ENCODE measurements at places on chromosomes 4 and X.

DNA sequence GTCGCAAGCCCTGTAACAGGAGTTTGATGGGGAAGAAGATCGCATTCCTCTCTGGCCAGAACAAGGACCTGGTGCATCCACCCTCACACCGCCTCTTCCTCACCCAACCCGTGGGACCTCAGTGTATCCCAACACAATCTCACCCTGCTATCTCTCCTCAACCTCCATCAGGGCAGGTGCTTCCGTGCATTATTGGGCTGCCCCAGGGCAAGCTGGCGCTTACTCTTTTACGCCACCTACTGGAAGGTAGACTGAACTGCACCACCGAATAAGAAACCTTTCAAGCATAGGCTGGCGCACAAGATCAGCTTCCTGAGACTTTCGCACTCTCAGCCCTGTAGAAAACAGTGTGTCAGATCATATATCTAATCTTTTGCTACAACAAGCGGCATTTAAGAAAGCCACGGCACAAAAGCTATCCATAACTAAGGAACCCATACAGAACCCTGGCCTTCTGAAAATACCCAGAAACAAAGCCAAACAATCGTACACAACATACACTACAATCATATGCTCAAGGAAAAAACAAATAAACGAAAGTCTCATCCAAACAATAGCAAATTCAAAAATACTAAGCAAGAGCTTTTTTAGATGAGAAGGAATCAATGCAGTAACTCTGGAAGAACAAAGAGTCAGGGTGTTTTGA lies 209.3 kb downstream of the UGT8 start:
- DNase-seq: peak; percentile 1

DNA sequence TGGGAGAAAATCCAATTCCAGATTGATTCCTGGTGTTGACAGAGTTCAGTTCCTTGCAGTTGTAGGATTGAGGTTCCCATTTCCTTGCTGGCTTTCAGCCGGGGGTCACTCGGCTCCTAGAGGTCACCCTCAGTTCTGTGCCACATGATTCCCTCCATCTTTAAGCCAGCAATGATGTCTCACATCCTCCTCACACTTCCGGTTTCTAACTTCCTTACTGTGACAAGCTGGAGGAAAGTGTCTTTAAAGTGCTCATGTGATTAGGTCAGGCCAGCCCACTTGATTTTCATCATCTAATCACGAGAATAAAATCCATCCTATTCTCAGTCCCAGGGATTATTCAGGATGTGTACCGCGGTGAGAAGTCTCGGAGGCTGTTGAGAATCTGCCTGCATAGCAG lies 19.4 kb upstream of the SMIM31 start:
- DNase-seq: no peak

DNA sequence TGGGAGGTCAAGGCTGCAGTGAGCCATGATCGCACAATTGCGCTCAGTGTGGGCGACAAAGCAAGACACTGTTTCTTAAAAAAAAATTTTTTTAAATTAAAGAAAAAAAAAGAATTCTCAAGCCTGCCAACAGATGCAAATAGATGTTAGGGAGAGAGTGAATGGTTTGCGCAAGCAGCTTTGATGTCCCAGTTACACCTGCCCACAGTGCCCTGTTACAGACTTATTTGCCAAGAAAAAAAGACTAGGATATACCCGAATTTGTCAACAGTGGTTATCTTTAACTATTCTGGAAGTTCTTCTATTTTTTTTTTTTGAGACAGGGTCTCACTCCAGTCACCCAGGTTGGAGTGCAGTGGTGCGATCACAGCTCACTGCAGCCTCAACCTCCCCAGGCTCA lies 44.3 kb upstream of the UGDH start:
- DNase-seq: no peak

DNA sequence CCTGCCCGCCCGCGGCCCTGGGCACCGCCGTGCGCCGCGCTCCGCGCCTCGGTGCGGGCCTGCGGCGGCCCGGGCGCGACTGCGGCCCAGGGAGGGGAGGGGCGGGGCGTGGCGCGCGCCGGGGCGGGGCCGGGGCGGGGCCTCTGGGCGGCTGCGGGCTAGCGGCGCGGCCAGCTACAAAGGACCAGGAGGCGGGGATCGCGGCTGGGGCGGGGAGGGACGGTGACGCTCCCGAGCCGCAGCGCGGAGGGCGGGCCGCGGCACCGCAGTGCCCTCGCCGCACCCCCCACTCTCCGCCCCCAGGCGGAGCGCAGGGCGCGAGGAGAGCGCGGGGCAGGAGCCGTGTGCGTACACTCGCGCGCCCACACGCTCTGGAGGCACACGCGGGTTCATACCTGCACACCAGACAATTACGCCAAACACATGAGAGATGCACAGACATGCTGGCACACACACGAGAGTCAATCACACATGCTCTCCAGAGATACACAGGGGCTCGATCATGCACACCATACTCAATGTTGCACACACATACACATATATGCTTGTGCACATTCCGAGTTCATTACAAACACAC lies at the start of gene CRMP1:
Gene CRMP1, minus strand, starts transcription at position 83 of the 577 bp plus-strand sequence. CDS start 117 bp downstream, outside the sequence.
- DNase-seq: no peak

GRCh38 chrX:96835660-96836289 lies 47.9 kb upstream of the RPA4 start:
- DNase-seq: no peak

DNA sequence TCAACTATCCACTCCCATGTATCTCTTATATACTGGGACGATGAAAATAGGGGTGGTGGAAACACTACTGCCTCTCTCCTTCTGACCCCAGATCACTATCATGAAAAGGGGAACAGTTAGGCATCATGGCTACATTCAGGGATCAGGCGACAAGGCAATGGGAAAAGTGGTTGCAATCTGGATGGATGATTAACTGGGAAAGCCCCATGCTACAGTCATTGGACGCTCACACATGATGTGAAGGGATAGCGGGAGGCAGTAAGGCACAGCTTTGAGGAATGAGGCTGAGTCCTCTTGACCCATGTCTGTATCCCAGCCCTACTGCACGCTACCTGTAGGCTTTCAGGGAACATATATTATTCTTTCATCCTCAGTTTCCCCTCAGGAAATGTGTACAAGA lies 10.2 kb downstream of the GASK1B start:
- DNase-seq: no peak

GRCh38 chr4:48908687-48909086 lies 2.1 kb upstream of the OCIAD2 start:
- no peak for DNase-seq

- DNase-seq: no peak
Observed at GRCh38 chrX:130726661-130727060, 176.3 kb downstream of the ENOX2 start.

DNA sequence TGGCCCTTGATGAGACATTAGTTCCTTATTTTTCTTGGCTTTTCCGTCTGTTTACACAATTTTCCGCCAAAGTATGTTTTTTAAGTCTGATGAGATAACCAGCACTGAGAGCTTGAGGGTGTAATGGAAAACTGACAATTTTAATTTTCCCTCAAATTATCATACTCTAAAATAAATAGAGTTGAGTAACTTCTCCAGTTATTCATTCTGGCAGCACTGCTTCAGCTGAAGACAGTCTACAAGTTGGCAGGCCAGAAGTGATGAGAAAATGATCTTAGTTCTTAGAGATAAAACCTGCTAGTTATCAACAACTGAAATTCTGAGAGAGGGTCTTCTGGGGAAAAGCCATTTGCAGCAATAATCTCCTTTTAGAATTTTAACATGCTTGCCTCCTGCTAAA lies 241.6 kb upstream of the TET2 start:
- DNase-seq: no peak

- DNase-seq: no peak
Observed at GRCh38 chr4:188300385-188300784, 161.1 kb downstream of the TRIML1 start.

- DNase-seq: no peak
Observed at GRCh38 chr4:113080050-113080449, 30.6 kb downstream of the ANK2 start.

DNA sequence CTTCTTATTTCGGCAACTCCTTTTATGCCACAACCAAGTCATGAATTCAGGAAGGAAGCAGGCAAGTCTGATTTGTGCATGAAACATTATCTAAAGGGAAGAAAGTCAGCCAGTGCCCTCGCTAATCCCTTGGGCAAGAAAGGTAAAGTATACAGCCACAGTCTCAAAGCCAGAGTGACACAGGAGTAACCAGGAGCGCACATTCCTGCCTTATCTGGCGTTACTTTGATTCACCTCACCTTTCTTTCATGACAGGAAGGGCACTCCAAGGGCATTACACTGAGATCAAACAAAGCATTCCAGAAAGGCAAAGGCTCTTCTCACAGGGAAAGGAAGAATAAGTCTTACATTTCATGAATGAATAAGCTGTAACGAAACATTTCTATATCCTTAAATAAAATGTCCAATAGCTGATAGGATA lies 38.8 kb downstream of the FAT1 start:
- no peak for DNase-seq

DNA sequence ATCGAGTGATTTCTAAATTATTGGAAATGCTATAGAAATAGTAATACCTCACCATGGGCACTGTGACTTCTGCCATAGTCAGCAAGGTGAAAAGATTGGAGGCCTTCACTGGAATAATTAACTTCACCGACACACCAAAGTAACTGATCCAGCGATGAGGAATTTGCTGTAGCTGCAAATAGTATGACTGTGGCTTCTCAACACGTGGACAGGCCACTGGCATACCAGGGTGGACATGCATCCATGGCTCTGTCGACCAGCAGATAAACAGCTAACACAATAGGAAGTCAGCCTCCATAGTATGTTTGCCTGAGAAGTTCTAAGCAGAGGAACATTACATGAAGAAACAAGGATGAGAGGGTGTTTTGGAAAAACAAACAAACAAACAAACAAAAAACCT lies 10.9 kb upstream of the FAT4 start:
- no peak for DNase-seq

GRCh38 chr4:125397226-125397625 lies 82.5 kb downstream of the FAT4 start:
- no peak for DNase-seq

- DNase-seq: no peak
Observed at GRCh38 chr4:113113151-113113550, 63.7 kb downstream of the ANK2 start.

DNA sequence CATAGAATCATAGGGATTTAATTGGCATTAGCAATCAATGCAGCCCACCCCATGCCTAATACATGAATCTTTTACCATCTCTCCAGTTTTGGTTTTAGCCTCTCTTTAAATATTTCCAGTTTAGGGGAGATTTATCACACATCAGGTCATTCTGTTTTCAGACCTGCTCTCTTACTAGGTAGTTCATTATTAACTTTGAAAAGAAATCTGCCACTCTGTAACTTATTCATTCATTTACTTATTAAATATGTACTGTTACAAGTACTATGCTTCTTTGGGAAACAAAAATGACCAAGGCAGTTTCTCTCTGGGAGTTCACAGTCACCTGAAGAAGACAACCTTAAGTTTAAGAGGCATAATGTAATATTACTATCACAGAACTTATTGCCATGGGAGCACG lies 62.1 kb downstream of the USO1 start:
- DNase-seq: no peak

DNA sequence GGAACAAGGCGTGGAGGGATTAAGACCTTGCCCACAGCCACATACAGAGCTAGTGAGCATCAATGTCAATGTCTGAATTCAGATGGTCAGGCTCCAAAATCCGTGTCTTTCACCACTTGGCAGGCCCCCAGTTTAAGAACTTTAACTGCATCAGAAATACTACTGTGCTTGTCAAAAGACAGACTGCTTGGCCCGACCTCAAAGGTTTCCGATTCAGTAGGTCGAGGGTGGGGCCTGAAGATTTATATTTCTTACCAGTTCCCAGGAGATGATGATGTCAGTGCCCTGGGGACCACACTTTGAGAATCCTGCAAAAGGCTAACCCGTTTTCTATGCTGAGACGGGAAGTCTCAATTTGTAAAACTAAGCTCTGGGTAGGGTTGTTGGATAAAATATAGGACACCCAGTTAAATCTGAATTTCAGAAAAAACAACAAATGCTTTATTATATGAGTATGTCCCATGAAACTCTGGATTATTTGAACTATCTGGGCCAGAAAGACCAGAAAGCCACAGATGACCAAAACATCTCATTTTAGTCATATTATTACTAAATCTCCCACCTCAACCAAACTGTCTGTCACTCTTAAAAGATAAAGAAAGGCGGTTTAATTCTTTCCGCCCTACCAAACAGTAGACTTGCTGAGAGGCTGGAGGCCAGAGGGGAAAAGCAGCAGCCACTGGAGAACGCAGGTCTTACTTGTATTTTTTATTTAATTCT lies 42.7 kb downstream of the GATB start:
- no peak for DNase-seq

DNA sequence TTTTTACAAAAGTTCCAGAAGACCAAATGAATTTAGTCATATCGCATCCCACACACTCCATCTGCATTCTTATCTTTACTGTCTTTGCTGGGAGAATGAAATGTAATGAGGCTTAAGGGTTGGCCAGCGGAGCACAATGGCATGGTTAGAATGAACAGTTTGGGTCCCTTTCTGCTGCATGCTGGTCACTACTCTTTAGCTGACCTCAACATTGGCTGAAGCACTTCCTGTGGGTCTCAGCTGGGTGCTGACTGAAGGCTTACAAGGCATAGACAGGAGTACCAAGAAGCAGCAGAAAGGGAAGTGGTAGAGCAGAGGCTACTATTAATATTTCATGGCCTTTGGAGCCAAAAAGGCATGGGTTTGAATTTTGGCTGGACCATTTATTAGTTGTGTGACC lies 159.4 kb upstream of the GPC4 start:
- no peak for DNase-seq

GRCh38 chr4:26916195-26916594 lies 55.6 kb downstream of the STIM2 start:
- DNase-seq: no peak

- DNase-seq: no peak
Observed at GRCh38 chr4:151469970-151470369, 61.0 kb downstream of the FHIP1A start.

DNA sequence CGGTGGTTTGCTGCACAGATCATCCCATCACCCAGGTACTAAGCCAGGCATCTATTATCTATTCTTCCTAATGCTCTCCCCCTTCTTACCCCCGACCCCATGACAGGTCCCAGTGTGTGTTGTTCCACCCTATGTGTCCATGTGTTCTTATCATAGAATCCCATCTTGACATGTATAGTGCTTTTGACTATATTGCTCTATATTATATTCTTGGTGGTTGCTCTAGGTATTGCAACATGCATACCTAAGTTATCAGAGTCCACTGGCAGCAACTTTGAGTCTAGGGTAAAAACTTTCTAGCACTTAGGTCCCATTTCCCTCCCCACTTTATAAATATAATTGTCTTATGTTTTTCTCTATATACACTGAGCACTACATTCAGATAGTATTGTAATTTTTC lies 170.3 kb downstream of the TBX22 start:
- DNase-seq: no peak

- DNase-seq: no peak
Observed at GRCh38 chr4:37976507-37976906, 16.3 kb downstream of the PTTG2 start.

DNA sequence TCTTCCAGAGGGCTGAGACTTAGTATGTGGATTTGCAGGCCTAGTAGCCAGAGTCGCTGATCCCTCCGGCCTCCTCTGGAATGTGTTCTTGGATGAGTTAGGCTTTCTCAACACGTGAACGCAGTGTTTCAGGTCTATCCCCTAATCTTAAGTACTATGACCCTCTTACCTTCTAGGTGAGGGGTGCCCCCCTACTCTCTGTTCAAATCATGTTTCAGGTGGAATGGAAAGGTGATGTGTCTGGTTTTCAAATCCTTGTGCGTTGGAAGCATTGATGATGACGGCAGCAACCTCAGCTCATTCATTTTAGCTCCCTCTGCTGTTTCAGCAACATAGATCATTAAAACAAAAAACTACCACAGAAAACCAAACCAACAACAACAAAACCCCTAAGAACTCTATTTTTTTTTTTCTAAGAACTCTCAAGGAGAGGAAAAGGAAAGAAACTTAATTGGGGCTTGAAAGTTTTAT lies 56.4 kb downstream of the RWDD4 start:
- no peak for DNase-seq
